NCI-H526 treated with DMSO at 0.1 percent for 48 hours (cell line): ENCODE measurements at places on chromosomes 5 and 9.

DNA sequence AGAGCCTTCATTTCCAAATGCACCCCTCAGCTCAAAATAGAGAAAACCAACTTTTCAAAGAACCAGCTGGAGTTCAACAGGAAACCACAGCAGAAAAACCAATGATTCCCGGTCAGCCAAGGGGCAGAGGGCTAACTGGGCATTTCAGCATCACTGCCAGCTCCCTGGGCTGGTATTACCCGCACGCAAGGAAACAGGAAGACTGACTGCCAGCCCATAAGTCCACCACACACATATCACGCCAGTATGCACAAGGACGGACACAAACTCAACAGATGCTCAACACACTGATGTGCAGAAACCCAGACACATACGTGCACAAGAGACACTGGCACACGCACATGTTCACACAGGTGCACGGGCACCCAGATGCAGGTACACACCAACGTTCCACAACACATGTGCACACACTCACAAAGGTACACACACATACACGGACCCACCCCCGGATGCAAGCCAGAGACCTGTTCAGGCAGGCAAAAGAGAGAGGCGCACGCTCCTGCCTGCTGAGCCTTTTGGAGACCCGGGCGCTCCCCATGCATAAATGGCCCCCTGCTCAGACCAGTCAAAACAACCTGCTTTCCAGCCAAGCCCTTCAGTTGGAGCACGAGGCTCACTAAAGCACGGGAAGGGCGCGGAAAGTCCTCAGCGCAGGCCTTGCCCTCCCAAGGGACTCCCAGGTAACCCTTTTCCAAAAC is 2.1 kb downstream of the ADAMTS2 start:
- DNase-seq: no peak

DNA sequence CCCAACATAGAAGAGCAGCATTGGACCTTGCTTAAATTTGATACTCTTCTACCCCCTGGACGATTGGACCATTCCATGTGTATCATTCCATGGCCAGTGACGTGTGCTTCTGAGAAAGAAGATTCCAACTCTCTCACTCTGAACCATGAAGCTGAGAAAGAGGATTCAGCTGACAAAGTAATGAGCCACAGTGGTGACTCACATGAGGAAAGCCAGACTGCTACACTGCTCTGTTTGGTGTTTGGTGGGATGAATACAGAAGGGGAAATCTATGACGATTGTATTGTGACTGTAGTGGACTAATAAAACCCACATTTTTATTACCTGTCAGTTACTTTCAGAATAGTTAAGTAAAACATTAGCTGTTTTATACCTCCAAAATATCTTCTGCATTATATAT is 7.5 kb downstream of the HSPA5 start:
- DNase-seq: no peak

- DNase-seq: no peak
Measured at GRCh38 chr5:147568710-147569406, 59.0 kb upstream of the DPYSL3 start.

DNA sequence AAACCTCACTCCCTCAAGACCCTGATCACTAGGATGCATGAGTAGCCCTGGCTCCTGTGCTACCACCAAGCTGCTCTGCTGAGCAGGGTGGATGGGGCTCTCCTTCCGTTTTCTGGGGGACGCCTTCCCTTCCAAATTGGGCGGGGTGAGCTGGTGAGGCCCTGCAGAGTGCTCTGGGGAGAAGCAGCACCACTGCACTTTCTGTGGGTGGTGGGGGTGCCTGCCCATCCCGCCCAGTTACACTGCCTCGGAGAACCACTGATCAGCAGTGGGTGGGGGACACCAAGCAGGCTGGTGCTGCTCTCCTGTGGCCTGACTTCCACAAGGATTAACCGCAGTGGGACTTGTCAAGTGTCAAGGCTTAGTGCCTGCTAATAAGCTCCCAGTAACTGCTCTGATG is 19.0 kb downstream of the GFPT2 start:
- DNase-seq: no peak

DNA sequence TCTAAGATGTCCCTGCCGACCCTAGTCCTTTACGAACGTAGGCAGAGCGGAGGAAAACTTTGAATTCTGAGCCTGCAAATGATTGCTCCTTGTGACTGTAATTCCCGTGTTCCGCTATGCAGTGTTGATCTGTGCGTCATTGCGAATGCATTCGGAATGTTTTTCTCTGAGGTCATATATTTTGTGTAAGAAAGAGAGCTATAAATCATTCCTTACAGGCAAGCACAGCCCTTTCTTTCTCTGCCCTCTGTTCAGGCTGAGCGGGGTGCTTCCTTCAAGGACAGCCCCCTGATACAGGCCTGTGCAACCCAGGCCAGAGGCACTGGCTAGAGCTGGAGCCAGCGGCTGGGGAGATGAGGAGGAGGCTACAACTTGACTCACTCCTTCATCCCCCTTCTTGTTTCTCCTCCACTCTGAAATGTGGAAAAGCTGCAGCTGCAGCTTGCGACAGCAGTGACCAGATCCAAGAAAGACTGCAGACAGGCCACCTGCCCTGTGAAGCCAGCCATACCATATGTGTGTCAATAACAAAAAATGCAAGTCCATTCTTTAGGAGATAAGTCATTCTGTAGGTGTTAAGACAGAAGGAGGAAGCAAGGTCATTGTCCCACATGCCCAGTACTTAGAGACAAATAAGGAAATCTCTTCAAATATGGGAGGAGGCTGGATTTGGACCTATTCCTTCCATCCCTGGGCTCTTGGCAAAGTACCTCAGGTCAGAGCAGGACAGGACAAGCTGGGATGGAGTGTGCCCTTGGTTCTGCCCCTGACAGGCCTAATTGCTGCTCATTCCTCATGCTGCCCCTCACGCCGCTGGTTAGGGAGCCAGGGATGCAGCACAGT is 345.7 kb upstream of the WWC1 start:
- no peak for DNase-seq

DNA sequence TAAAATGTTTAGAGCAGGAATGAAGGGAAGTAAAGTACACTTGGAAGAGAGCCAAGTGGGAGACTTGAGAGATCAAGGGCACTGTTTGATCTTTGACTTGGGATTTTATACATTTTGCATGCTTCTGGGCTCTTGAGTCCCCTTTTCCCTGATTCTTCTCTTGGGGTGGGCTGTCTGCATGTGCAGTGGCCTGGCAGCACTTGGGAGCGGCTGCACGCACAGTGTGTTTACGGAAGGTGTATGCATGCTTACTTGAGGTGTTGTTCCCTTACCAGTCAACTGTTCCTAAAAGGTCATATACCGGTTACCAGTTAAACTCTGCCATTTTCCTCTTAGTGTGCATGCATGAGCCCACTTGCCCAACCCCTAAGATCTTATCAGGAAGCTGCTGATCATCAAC is 377.7 kb downstream of the CYLC2 start:
- DNase-seq: no peak

DNA sequence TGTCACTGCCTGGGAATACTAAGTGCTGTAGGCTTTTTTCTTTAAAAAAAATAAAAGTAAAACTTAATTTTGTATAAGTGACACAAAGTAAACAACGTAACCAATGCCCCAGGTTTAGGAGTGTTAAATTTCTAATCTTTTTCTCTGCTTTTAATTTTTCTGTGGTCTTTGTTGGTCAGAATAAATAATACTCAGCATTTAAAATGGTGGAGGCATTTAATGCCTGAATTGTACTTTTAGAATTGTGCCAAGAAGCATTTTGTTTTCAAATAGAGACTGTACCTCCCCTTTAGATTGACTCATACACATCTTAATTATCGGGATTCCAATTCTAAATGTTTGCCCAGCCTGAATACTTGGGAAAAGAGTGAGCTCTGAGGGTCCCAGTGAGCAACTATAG is 1.6 kb downstream of the DMXL1 start:
- no peak for DNase-seq

GRCh38 chr5:171162165-171162564 is 146.9 kb upstream of the TLX3 start:
- no peak for DNase-seq

DNA sequence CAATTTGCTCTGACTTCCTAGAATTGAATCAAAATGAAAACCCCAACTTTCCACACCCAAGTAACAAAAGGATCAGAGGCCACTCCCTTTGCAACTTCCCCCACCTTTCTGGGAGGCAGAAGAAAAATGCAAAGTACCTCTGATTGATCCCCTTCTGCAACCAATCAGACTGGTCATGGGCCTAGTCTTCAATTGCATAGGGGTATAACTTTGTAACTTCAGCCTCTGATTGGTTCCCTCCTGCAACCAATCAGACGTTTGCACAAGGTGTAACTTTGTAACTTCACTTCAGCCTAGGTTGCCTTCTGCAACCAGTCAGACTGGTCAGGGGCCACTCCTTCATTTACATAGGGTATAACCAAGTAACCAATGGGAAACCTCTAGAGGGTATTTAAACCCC is 38.3 kb upstream of the CNOT6 start:
- DNase-seq: no peak

GRCh38 chr9:74499111-74499601 is 2.0 kb downstream of the RORB start:
- no peak for DNase-seq

GRCh38 chr5:129687941-129688340 is 60.0 kb upstream of the MINAR2 start:
- DNase-seq: no peak

GRCh38 chr9:109182940-109183798 is 16.1 kb upstream of the FRRS1L start:
- DNase-seq: no peak

- no peak for DNase-seq
Measured at GRCh38 chr5:136246122-136246521, 53.2 kb upstream of the SMIM32 start.

- no peak for DNase-seq
Measured at GRCh38 chr5:140216478-140217074, 41.6 kb downstream of the CYSTM1 start.

GRCh38 chr5:13625616-13626198 is 318.8 kb downstream of the DNAH5 start:
- DNase-seq: no peak

DNA sequence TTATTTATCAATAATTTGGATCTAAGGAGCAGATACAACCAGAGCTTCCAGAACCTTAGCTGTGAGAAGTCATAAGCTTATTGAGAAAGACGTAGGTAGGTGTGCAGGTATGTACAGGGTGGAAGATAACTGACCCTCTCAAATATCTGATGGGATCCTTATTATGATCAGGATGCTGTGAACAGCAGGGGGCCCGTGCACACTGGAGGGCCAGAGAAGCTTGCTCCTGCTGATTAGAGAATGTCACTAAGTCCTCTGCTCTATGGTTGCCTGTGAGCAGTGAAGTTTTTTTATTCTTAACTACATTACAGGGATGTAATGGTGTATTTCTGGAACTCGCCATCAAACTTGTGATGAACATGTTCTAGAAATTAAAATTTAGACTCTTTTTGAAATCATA is 108.9 kb upstream of the POU5F2 start:
- DNase-seq: no peak

GRCh38 chr9:123058834-123059233 is 25.4 kb downstream of the GPR21 start:
- no peak for DNase-seq

- no peak for DNase-seq
Measured at GRCh38 chr5:142133330-142134206, 25.0 kb downstream of the NDFIP1 start.

- no peak for DNase-seq
Measured at GRCh38 chr9:131720330-131720729, 19.5 kb downstream of the RAPGEF1 start.

GRCh38 chr5:77300451-77300850 is 90.0 kb downstream of the PDE8B start:
- DNase-seq: no peak

GRCh38 chr5:2191972-2192371 is 309.2 kb upstream of the IRX4 start:
- DNase-seq: no peak

DNA sequence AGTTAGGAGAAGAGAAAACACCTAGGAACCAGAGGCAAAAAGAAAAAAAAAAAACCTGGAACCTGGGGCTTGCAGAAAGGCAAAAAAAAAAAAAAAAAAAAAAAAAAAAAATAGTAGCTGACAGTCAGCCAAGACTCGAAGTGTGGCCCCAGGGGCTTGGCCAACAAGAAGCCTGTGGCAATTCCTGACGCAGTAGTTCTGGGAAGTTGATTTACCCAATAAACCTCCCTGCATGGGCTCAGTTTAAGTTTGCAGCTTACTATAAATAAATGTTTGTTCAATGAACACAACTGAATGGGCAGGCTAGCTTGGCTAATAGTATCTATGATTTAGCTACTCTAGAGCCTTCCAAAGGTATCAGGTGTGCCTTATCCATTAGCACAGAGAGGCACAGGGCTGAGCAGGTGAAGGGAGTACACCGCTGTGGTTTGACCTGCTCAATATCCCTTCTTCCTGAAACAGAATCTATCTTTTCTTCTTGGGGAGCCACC is 21.3 kb upstream of the GLRX start:
- DNase-seq: no peak
